ENCODE measurements at places on chromosomes 1 and 21.

GRCh38 chr1:66439031-66439740 is 94.8 kb upstream of the SGIP1 start:
- peak; percentile 60 for DNase-seq

DNA sequence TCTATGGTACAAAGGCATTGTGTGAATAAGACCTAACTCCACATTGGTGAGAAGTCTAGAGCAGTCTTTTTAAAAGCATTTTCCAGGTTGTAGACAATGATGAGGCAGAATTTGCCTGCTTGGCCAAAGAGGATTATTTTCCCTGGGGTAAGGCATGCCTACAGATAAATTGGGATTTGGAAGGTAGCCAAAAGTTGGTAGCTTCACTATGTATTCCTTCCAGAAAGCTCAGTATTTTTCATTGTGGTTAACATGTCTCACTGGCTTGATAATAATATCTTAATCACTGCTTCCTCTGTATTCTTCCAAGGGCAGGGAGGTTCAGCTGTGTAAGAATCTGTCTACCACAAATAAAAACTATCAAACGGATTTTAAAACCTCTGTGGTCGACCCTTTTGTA is 590.8 kb upstream of the PRMT6 start:
- peak; percentile 30 for DNase-seq

DNA sequence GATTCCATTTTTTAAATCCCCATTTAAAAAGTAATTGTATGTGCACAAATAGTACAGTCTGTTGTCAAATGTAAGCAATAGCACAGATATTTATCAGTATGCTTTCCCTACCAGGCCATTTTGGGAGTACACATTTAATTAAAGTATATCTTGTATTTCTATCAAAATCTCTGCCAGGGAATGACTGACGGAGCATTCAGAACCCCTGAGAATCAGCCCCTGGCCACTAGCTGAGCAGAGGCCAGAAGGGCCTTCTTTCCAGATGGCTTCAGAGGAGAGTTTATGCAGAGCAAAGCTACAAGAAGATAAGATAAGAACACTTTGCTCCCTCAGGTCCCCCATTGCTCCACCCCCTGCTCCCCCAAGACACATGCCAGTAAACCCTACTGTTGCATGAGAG is 99.9 kb upstream of the PROX1 start:
- DNase-seq, result no peak

DNA sequence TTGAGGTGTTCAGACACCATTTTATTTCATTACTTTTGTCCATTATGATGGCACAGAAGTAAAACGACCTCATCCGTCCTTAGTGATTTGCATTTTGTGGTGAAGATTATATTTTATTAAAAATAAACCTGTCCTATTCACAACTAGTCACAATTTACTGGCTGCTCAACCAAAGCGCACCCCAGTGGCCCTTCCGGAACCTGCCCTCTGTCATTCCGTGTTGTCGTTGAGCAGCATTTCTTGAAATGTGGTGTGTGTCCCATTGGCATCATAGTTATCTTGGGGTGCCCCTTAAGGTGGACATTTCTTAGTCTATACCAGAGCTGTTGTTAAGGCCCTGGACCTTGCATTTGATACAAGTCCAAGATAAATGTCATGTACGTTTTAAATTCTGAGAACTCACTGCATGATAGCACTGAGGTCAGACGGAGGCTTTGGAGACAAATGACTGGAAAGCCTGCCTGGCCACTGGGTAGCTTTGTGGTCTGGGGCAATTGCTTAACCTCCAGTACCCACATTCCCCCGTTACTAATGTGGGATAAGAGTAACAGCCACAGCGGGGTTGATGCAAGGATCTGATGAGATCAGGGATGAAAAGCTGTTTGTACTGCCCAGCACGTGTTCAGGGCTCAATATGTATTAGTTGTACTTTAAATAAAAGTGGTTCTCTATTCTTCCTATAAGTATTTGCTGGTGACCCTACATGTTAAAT is 36.2 kb downstream of the BACH1 start:
- DNase-seq, result peak; percentile 64

DNA sequence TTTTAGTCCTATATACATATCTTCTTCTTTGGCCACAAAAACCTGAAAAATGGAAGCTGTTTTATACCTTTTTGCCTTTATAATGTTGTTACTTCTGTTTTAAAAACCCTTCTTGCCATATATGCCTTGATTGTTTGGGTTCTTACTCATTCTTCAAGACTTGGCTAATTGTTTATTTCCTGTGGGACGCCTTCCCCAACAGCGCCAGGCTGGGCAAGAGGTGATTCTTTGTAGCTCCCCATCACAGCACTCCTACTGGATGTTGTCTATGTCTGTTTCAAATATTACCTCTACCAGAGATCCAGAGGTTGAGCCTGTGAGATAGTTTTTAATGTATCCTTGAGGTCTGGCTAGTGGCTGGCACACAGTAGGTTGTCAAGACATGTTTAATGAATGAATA is 73.2 kb upstream of the CYP2J2 start:
- no peak for DNase-seq

DNA sequence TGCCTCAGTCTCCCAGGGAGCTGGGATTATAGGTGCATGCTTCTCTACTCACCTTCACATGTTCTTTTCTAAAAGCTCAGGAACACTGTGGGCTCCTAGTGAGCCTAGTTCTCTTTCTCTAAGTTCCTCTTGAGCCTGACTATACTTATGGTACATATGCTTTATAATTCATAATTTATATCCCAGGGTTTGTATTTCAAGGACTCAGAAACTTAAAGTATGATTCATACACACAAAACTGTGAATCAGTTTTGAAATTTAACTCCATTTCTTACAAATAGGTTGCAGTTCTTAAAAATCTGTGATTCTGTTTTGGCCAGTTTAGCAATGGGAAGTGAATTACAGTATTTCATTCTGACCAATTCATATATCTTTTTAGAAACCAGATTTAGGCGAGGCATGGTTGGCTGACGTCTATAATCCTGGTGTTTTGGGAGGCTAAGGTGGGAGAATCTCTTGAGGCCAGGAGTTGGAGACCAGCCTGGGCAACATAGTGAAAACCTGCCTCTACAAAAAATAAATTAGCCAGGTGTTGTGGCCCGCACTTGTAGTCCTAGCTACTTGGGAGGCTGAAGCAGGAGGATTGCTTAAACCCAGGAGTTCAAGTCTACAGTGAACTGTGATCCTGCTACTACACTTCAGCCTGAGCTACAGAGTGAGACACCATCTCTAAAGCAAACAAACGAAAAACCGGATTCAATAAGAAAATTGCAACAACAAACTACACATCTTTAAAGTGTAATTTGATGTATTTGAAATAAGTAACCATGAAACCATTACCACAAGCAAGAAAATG is 15.6 kb downstream of the RASAL2 start:
- DNase-seq, result peak; percentile 57

DNA sequence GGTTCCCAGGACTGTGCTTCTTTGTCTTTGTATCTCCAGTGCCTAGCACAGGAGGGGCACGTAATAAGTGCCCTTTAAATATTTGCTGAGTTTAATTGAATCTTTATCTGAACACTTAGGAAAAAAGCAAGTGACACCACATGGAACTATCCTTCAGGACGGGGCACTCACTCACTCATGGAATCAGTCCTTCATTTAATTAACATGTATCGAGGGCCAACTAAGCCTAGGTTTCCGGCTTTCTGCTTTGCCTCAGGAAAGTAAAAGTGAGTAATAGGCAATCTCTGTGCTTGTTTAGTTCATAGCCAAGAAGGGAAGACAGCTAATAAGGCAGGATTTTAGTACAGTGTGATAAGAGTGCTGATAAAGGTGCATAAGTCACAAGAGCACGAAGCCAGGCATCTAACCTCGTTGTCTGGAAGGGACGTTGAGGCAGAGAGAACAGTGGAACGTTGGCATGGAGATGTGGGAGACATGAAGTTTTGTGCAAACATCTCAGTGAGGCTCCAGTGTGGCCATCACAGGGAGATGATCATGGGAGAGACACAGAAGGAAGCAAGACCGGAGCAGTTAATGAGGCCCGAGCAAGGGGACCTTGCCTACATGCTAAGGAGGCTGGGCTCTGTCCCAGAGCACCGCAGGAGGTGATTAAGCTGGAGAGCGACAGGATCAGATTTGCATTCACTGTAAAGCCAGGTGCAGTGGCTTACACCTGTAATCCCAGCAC is 54.1 kb upstream of the TRIM67 start:
- DNase-seq, result no peak

GRCh38 chr1:8856689-8857412 is 21.6 kb downstream of the ENO1 start:
- DNase-seq, result no peak

- DNase-seq, result peak; percentile 47
These were observed 590 bp downstream of the FOXJ3 start for GRCh38 chr1:42334240-42335049.

DNA sequence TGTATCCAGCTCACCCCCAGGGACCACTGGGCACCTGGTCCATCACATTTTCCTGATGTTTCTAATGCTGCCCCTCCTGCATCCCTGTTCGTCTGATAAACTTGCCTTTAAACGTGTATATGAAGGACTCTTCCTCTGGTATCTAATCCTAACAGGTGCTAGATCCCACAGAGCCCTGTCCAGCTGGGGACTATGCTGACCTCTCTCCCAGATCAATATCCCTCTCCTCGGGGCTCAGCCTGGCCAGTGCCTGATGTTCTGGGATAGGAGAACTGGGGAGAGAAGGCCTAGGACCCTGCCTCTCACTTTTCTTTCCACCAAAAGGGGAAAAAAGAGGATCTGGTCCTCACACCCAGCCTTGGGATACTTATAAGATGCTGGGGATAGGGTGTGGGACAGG is 1.4 kb upstream of the SLC5A9 start:
- no peak for DNase-seq

DNA sequence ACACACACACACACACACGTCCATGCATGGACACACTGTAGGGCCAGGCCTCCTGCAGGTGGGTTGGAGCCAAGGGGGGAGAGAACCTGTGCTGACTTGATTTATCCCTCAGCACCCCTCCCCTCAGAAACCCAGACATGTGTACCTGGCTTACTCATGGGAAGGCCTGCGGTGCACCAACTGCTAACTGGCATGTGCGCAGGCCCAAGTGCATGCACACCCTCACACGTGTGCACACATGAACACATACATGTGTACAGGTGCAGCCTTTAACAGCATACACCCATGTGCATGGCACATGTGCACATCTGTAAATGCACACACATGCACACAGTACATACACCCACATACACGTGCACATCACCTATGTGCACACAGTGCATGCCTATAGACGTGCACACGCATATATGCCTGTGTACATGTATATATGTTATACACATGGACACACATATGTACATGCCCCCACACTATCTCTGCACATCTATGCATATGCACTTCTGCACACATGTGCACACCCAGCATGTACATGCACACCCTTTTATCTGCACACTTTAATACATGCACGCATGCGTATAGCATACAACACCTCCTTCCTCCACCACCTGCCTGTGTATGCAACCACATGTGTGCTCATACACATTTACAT is 67.5 kb downstream of the TRIM11 start:
- DNase-seq, result no peak

DNA sequence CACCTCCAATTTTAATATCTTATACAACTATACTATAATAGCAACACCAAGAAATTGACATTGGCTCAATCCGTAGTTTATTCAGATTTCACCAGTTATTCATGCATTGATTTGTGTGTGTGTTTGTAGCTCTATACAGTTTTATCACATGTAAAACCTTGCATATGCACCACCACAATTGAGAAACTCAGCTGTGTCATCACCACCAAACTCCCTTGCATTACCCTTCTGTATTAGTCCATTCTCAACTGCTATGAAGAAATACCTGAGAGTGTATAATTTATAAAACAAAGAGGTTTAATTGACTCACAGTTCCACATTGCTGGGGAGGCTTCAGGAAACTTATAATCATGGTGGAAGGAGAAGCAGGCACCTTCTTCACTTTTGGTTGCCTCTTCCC is 162.1 kb downstream of the PATJ start:
- no peak for DNase-seq

DNA sequence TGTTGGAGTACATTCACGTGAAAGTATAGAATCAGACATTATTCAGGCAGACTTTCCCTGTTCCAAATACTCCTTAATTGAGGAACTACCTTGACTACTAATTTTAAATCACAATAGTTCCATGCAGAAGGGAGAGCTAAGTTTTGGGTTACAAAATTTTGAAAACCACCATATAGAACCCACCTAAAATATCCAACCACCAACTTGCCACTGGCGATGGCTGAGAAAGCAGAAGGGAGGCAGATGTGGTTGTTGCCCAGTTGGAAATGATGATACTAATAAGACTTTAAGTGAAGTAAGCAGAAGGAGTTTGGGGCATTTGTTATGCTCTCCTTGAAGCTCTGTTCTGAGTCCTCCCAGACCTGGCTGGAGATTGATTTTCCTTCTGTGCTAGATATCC is 190.7 kb downstream of the HLX start:
- no peak for DNase-seq

DNA sequence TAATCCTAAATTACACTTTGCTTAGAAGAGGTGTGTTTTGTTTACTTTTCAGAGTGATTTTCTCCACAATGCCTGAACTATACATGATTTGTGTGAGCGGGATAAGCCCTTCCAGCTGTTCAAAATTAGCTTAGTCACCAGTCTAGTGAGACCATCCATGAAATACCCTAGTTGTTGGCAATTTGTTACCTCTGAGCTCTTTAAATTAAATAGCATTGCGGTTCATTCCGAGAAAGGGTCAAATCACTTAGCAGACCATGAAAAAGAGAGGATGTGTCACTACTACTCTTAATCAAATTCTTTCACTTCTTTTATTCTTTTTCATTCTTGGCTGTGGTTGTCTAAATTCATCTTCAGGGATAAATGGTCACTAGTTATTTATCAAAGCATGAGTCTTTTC is 11.9 kb upstream of the VAV3 start:
- peak; percentile 87 for DNase-seq

GRCh38 chr1:1677718-1678580 is 14.6 kb downstream of the SLC35E2B start:
- DNase-seq, result no peak

DNA sequence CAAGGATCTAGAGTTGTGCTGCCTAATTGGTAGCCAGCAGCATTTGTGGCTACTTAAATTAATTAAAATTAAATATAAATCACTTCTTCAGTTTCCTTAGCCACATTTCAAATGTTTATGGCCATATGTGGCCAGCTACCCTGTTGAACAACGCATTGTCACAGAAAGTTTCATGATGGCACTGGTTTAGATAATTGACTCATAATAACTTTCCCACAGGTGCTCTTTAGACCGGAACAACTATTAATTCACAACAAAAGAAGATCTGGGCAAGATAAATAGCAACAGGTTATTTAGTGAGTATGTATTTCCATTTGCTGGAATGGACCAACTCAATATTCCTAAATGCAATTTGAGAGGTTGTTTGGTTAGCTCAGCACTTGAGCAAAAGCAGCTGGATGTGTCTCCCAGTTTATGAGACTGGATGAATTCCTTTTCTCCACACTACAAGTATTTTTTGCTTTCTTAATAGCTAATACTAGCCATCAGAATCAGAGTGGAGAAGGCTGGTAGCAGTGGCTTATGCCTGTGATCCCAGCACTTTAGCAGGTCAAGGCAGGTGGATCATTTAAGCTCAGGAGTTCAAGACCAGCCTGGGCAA is 3.7 kb upstream of the AMIGO1 start:
- DNase-seq, result no peak

- peak; percentile 64 for DNase-seq
These were observed 720 bp downstream of the SUSD4 start for GRCh38 chr1:223363057-223363855.
